ENCODE measurements at places on chromosomes 3 and 15.

- DNase-seq = no peak
These were observed 179.3 kb downstream of the POTEB3 start for GRCh38 chr15:21260966-21261395.

- no peak for DNase-seq
These were observed 27.3 kb downstream of the NPTN start for GRCh38 chr15:73605759-73606436.

DNA sequence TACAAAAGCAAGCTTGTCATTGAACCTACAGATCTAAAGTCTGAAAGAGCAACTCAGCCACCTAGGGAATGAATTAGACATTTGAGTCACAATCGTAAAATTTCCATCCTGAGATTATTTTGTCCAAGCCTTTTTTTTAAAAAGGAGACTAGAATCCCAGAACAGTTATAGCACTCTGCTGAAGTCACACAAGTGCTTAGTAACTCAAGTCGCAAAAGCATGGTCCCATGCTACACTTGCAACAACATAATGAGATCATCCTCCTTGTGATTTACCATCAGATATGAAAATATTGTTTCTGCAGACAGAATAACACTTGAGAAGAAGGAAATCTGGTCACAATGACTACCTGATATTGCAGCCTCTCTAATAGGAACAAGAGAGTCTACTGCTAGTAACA, 106.7 kb downstream of the ZIC4 start:
- no peak for DNase-seq

GRCh38 chr15:77440378-77440999, 19.8 kb downstream of the HMG20A start:
- DNase-seq = peak; percentile 72

- no peak for DNase-seq
These were observed 51.8 kb downstream of the SMAD6 start for GRCh38 chr15:66753687-66754377.
